Left cardiac atrium (tissue), 4 donors: ENCODE measurements at places on chromosomes 4 and X. TPM values are rescaled to one million over a fixed set of nuclear protein-coding genes. Genes with fewer than 3 reads are reported as not detected.

- DNase-seq = no peak
These were observed 1.1 kb upstream of the CUL4B start for GRCh38 chrX:120561634-120562568.

DNA sequence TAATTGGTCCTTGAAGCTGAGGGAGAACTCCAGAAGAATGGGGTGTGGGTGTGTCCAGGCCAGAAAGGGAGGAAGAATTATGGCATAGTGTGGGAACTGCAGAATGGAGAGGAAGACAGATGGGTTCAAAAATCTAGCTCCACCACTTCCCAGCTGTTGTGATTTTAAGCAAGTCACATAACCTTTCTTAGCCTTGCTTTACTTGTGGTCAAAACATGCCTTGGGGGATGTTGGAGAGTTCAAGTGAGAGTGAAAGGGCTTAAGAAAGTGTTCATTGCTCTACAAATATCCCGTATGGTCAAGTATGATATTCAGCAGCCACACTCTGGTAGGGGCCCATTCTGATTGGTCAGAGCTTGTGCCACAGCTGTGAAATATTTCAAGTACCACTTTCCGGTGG is 15.0 kb upstream of the STARD8 start:
- no peak for DNase-seq

- peak; percentile 40 for DNase-seq
These were observed 18.5 kb downstream of the CPZ start for GRCh38 chr4:8610858-8611616.

GRCh38 chrX:149628768-149629167 is 2.8 kb downstream of the TMEM185A start:
- no peak for DNase-seq

DNA sequence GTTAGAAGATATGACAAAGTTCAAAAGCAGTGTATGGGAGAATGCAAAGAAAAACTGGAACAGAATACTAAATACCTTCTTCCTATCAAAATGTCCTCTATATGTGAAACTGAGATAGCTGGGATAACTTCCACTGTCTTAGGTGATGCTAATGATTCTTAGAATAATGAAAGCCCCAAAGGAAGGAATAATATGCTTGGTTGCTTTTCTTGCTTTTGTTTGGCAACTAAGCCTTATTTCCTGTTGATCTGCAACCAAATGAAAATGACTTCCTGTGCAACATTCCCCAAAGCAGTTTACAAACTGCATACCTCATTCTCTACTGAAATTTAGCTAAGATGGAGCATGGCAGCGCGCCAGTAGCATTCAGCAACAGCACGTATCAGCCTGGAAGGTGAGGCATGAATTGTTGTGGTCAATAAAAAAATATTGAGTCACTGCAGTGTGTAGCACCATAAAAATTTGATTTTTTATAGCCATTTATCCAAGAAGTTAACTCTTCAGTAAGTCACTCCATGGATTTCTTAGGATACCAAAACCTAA is 18.7 kb downstream of the NDNF start:
- DNase-seq = no peak

- DNase-seq = no peak
These were observed 51.0 kb upstream of the TFDP3 start for GRCh38 chrX:133269168-133269567.

- no peak for DNase-seq
These were observed 9.1 kb downstream of the AKAP17A start for GRCh38 chrX:1600406-1601050.

Gene HSD17B13
- total RNA-seq = 0.18 TPM

Gene TLR6
- total RNA-seq = 3.2 TPM
